ENCODE measurements at places on chromosomes 2 and 18. TPM values are rescaled to one million over a fixed set of nuclear protein-coding genes. Genes with fewer than 3 reads are reported as not detected.

- DNase-seq = no peak
Observed at GRCh38 chr2:53188851-53189510, 578.6 kb upstream of the CHAC2 start.

DNA sequence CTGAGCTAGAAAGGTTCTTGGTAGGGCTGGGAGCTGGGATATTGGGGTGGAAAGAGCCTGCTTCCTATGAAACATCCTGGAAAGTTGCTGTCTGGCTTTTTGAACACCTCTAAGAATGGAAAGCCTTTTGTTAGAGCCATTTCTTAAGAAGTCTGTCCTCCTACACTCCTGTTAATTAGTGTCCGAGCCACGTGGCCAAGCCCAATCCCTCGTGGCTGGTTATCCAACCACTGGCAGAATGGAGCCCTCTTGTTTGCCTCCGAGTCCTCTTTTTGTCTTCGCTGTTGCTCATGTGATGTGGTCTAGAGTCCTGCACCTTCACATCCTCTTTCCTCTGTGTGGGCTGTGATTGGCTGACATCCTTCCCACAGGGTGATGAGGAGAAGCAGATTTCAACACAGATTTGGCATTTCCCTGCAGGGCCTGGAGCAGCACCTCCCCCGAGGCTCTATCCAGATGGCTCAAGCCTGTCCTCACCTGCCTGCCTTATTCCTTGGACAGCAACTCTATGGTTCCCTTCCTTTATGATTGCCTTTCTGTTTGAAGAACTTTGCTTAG lies 8.2 kb upstream of the TOGARAM2 start:
- no peak for DNase-seq

GRCh38 chr18:35050705-35051195 lies 9.5 kb downstream of the MAPRE2 start:
- DNase-seq = no peak

GRCh38 chr2:174450021-174450816 lies 36.6 kb downstream of the GPR155 start:
- no peak for DNase-seq

DNA sequence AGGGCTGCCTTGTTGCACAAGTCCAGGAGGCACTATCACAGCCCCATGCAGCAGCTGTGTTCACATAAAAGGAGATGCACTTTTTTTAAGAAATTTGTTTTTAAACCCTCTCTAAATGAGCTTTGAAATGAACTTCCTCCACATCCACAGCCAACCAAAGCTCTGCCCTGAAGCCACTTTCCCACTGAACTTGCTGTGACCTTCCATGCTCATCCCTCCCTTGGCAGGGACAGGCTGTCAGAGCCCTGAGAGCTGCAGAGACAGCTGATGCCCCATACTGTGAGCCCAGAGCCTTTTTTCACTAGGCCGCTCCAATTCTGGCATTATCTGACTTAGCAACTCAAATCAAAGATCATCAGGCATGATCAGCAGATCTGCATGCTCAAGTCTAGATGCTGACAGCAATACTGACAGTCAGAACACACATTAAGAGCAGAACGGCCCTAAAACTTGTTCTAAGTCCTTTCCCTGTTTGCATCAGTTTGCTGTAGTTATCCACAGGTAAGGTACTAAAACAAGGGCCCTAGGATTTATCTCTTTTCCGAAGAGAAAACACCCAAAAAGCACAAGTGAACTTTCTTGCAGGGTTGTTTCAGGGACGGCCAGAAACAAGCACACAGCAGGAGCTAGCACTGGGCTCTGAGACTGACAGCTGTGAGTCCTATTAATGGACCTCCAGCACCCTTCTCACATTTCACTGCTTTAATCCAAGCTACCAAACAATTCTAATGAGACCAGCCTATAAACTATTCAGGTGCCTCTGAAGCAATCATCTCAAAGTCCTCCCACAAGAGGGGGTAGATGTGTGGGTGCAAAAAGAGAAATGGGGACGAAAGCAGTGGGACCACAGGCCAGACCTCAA lies 34.9 kb downstream of the RNU4ATAC start:
- no peak for DNase-seq

GRCh38 chr2:197113275-197113711 lies 186.8 kb upstream of the PGAP1 start:
- DNase-seq = no peak

GRCh38 chr2:223944166-223944702 lies 901 bp downstream of the WDFY1 start:
- DNase-seq = no peak

- no peak for DNase-seq
Observed at GRCh38 chr2:230578106-230578505, 134.5 kb upstream of the CAB39 start.

- no peak for DNase-seq
Observed at GRCh38 chr2:223970343-223971128, 13.3 kb downstream of the MRPL44 start.

DNA sequence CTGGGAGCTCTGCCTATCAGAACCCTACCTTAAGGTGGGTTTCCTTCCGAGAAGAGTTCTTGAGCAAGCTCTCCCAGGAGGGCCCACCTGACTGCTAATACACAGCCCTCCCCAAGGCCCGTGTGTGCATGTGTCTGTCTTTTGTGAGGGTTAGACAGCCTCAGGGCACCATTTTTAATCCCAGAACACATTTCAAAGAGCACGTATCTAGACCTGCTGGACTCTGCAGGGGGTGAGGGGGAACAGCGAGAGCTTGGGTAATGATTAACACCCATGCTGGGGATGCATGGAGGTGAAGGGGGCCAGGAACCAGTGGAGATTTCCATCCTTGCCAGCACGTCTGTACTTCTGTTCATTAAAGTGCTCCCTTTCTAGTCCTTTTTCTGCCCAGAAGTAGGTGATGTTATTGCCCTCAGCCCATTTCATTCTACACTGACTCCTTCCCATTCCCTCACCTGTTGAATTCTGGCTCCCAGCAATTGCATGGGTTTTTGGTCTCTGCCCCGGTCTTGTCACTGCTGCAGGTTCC lies 6.5 kb downstream of the TMEM37 start:
- DNase-seq = no peak

The MAP4K3 gene
- 79.8 TPM for polyA plus RNA-seq

The UGT1A9 gene
- 5.0 TPM for polyA plus RNA-seq
